ENCODE measurements at places on chromosomes 1 and 21.

DNA sequence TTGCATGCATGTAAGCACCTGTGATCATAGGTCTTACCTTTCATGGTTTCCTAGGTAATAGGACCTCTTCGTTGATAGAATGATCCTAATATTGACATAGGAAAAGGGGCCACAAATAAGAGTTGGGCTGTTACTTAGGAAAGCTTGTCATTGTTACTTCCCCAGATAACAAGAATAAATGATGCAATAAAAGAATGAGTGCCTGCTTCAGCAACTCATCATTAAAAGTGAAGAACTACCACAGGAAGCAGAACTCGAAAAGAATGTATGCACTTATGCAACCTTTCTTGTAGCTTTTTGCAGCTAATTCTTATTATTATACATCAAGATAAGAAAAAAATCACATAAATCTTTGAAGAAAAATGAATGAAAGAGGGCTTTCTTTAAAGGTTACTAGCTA is 548.6 kb downstream of the LTN1 start:
- DNase-seq: no peak

DNA sequence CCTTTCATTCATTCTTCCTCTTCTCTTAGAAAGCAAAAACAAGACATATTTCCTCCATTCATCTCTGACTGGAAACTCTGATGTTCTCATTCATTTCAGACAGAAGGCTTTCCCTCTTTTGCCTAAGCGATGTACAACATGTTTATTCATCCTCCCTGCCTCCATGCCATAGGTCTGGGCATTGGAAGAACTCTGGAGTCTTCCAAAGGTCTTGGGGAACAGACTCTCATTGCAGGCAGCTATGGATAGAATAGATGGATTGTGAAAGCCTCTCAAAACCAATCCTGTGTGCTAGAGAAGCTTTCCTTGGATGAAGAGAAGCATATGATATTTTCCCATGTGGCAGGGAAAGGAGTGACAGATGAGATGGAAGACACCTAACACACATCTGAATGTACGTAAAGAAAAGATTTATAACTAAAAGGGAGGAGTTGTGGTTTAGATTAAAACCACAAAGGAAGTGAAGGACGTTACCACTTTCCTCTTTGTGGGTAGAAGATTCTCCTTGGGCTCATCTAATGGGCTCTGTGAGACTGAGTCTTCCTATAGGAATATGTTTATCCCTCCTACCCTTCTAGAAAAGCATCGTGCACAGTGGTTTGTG is 38.7 kb downstream of the BCL9 start:
- no peak for DNase-seq

- no peak for DNase-seq
These were observed 610.8 kb downstream of the LMO4 start for GRCh38 chr1:87939444-87939843.

- no peak for DNase-seq
These were observed 6.8 kb upstream of the VAMP4 start for GRCh38 chr1:171748651-171749050.

DNA sequence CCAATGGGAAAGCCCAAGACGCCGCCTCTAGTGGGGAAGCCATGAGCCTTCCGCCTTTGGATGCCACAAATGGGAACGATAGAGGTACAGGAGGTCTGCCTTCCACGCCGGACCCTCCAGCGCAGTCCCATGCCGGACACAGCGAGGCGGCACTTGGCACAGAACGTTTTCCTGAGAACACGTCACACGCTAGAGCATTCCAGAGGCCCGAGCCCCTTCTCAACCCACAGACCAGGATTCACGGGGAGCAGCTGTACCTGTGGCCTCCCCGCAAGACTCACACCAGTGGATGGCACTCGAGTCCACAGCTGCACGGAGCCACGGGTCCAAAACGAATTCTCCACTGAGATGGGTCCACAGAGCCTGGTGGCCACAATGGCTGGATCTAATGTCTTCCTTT is 31.5 kb upstream of the RIPK4 start:
- no peak for DNase-seq

- no peak for DNase-seq
These were observed 91.9 kb upstream of the KCNK2 start for GRCh38 chr1:214990619-214991018.

GRCh38 chr1:67664048-67664447 is 21.0 kb upstream of the GADD45A start:
- DNase-seq: no peak
